DMS53 (cell line): ENCODE measurements at places on chromosomes 16 and 17.

GRCh38 chr16:30005341-30006094 is 5.3 kb downstream of the DOC2A start:
- peak; percentile 86 for DNase-seq

DNA sequence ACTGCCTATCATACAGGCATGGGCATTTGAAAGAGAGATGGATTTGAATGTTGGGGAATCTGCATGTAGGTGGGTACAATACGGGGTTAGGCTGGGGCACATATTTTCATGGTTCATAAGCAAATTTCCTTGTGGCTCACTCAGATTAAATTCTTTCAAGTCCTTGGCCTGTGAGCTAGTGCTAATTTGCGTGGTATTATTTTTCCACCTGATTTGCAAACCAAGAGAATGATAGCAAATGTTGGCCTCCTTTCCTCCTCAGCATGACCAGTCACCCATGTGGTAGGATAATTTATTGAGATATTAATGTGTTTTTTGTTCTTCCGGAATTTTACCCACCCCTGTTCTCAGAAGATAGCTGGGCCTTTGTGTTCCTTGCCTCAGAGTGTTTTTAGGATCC is 22.9 kb downstream of the FAM20A start:
- DNase-seq = no peak

GRCh38 chr16:48613061-48613957 is 3.3 kb upstream of the N4BP1 start:
- peak; percentile 90 for DNase-seq

- no peak for DNase-seq
These were observed 19.6 kb downstream of the HEATR6 start for GRCh38 chr17:60059082-60059481.

GRCh38 chr17:67575325-67575724 is 142.4 kb upstream of the NOL11 start:
- DNase-seq = peak; percentile 98

DNA sequence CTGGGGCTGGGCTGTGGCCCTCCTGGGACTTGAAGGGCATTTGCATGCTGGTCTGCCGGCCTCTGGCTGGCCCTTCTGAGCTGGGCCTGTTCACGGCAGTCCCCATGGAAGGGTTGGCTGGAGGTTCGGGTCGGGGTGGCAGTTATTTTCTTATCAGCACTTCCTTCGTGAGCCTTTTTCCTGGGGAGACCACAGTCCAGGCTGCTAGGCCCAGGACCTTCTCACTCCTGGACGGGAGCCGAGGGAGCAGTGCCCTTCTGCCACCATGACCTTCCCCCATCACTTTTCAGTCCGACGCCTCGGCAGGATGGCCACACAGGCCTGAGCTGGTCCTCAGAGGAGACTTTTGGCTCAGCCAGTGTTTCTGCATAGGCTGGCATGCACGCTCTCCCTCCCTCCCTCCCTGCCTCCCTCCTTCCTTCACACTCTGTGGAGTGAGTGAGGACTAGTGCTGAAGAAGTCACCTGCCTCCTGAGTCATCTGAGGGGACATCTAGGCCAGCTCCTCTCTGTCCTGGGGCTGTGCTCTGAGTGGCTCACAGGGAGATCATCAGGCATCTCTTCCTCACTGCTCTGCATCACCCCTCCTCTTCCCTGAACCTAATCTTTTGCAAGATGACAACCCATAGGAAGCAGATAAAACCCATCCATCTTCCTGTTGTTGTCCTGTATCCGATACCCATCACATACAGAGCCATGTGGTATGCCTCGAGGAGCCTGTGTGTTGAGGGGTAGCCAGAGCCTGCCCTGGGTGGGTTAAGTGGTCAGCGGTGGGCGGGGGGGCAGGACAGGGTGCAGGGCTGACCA is 109.7 kb downstream of the RAP1GAP2 start:
- no peak for DNase-seq

DNA sequence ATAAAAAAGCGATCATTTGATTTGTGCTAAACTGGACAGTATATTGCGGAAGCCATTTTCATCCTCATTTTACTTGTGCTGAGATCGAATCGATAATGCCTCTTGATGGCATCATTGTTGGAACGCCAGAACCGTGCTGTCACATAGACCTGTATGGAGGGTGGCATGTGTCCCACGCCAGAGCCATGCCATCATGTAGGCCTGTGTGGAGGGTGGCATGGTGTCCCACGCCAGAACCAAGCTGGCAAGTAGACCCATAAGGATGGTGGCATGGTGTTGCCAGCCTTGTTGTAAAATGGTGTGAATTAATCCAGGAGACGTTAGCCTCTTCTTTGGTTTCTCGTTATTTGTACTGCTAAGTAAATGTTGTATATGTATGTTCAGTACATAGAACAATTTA is 222.7 kb upstream of the CHMP6 start:
- no peak for DNase-seq

GRCh38 chr16:53605356-53605755 is 98.3 kb downstream of the RPGRIP1L start:
- no peak for DNase-seq

- no peak for DNase-seq
These were observed 205.4 kb downstream of the COPRS start for GRCh38 chr17:31653691-31654090.
